Hematopoietic multipotent progenitor cell treated with erythropoietin and hydrocortisone succinate and interleukin-3 and kit ligand, for 6 days (in vitro differentiated cells): ENCODE measurements at places on chromosomes 1 and 21.

DNA sequence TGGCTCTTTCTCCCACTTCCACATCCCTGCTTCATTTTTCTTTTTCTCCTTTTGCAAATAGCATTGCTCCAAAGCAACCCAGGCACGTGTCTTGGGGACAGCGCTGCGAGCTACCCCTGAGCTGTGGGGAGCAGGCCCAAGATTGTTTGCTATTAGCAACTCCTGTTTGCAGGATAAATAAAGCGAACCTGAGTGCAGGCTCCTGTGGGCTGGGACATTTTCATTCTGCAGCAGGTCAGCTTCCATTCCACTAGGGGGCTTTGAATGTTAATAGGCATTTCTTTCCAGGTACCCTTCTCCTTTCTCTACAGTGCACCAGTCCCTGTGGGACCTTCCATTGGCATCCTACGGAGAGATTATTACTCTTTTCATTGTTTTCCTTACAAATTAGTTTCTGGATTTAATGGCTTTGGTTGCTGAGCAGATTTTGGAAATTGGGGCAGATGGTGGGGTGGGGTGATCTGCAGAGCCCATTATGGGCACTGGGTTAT, 54.0 kb downstream of the OLFML3 start:
- peak; percentile 70 for DNase-seq

DNA sequence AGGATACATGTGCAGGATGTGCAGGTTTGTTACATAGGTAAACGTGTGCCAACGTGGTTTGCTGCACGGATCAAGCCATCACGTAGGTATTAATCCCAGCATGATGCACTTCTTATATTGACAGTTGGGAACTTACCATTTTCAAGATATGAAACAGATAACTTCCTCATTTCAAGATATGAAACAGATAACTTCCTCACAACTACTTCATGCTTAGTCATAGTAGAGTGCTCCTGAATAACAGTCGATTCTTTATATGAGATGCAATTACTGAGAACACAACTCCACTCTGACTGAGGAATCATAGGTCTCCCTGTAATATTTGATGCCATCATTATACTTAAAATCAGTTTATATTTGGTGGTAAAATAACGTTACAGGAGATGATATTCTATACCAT, 1124.3 kb downstream of the AMY1C start:
- no peak for DNase-seq

DNA sequence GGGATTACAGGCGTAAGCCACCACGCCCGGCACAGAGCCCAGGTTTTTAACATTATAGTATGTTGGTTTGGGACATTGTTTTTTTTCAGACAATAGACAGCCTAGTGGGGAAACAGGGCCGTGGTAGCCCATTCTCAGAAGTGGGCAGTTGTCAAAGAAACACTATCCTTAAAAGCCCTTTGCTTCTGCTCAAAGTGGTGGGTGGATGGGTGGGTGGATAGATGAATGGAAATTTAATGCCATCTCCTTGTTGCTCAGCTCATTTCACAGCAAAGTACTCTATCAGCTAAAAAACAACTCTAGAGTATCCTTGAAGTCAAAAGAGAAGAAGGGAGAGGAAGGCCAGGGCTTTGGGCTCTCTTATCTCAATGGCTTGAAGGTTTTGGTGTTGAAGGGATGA, 137.8 kb downstream of the RRAGC start:
- no peak for DNase-seq

- DNase-seq, result no peak
Measured at GRCh38 chr1:6499296-6499695, 7.8 kb upstream of the PLEKHG5 start.

DNA sequence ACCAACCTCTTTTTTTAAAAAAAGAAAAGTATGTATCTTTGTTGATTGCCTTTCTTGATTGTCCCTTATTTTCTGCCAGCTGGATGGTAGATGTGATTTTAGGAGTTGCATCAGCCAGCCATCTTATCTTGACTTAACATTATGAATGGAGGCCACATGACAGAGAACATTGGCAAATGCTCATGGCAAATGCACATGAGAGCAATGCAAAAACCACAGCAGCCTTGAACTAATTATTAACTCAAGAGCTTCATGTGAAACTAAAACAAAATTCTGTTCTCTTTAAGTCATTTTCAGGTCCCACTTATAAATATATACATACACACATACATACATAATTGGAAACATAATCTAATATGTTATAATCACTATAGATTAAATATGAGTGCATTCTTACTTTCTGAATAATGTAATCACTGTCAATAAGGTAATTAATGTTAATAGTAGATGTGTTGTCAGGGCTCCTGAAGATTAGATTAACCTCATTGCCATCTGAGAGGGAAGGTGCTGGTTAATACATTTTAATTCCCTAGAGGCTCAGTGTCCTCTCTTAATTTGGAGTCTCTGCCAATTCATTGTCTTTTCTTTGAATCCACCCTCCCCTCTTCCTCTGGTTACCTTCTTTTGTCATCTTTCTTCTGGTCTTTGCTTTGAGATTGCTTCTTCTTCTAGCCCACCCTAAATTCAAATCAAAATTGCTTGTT, 962.2 kb downstream of the ADGRL2 start:
- DNase-seq, result no peak

GRCh38 chr1:217881607-217882332, 250.6 kb downstream of the SPATA17 start:
- DNase-seq, result no peak

DNA sequence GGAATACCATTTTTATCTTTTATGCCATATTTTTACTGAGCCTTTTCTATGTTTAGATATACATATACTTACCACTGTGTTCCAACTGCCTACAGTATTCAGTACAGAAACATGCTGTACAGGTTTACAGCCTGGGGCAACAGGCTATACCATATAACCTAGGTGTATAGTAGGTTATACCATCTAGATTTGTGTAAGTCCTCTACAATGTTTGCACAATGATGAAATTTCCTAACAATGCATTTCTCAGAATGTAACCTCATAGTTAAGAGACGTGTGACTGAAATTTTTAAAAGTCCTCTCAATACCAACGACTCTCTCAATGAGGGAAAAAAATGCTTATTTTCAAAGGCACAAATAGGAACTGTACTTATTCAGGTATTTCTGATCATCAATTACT, 21.7 kb downstream of the INTS7 start:
- peak; percentile 17 for DNase-seq

- DNase-seq, result no peak
Measured at GRCh38 chr1:53130878-53131589, 11.4 kb downstream of the SLC1A7 start.

- DNase-seq, result no peak
Measured at GRCh38 chr1:201597551-201598230, 58.8 kb downstream of the NAV1 start.

DNA sequence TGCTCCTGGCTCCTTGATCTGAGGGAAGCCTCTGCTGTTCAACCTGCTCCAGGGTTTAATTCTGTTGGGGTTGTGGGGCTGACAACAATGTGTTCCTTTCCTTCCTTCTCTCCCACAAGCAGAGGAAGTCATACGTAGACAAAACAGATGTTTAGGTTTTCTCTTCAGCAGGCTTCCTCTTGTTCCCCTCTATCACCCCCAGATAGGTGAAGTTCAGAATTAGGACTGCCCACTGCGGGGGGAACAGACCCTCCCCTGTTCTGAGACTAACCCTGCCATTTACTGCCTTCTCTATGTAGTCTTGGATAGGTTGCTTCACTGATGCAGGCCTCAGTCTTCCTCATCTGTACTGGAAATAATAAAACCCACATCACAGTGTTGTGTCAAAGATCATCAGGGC, 30.0 kb upstream of the NRDC start:
- no peak for DNase-seq

GRCh38 chr1:21238141-21238800, 52.0 kb downstream of the ECE1 start:
- DNase-seq, result no peak

GRCh38 chr1:241776911-241777310, 71.1 kb upstream of the EXO1 start:
- DNase-seq, result no peak

- no peak for DNase-seq
Measured at GRCh38 chr1:95196017-95196416, 38.0 kb upstream of the RWDD3 start.

- DNase-seq, result no peak
Measured at GRCh38 chr1:209062863-209063262, 520.7 kb upstream of the CAMK1G start.

- no peak for DNase-seq
Measured at GRCh38 chr21:32750405-32750804, 21.1 kb downstream of the PAXBP1 start.

DNA sequence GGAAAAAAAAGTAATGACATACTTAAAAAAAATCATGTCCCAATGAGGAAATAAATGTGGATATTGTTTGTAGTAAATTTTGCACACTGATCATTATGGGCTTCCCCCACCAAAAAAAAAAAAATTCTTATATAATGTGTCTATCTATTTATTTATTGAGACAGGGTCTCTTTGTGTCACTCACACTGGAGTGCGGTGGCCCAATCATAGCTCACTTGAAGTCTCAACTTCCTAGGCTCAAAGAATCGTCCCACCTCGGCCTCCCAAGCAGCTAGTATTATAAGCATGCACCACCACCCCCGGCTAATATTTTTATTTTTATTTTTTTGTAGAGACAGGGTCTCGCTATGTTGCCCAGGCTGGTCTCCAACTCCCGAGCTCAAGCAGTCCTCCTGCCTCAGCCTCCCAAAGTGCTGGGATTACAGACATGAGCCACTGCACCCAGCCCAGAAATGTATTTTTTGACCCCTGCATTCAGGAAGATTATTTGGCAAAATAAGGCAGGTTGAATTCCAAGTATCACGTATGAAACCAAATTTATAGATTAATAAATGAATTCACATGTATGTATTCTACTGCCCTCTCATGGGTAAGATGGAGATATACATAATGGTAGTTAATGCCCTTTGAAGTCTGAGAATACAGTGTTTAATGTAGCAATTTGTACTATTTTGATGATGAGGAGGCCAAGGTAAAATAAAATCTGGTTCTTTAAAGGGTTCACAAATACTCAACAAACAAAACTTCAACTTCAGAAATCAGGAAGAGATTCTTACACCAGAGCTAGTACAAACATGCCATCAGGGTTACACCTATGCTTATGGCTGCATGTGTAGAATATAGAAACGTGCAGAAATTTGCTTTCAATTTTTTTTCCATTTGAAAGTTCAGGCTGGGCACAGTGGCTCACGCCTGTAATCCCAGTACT, 1.4 kb upstream of the DENND2C start:
- DNase-seq, result peak; percentile 59

DNA sequence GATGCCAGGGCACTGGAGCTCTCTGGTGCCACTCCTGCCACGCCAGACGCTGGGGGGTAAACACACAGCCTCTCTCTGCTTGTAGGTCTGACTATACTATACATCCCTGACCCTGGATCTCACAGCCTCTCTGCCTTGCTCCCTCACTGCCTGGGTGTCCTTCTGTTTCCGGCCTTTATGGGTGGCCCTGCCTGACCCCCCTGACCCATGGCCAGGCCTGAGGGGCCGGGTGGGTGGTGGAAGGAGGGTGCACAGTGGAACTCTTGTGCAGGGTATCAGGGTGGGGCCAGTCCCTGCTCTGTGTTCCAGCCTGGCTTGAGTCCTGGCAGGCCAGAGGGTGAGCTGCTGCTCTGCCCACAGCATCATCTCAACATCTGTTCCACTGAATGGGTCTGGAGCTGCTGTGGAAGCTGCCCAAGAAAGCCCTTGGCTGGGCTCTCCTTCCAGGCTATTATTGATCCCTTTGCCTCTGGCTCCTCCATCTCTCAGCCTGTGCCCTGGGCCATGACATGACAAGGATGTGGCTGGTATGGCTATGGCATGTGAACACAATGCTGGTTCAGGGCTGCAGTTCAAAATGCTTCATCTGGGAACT, 17.2 kb upstream of the SYNC start:
- DNase-seq, result no peak

DNA sequence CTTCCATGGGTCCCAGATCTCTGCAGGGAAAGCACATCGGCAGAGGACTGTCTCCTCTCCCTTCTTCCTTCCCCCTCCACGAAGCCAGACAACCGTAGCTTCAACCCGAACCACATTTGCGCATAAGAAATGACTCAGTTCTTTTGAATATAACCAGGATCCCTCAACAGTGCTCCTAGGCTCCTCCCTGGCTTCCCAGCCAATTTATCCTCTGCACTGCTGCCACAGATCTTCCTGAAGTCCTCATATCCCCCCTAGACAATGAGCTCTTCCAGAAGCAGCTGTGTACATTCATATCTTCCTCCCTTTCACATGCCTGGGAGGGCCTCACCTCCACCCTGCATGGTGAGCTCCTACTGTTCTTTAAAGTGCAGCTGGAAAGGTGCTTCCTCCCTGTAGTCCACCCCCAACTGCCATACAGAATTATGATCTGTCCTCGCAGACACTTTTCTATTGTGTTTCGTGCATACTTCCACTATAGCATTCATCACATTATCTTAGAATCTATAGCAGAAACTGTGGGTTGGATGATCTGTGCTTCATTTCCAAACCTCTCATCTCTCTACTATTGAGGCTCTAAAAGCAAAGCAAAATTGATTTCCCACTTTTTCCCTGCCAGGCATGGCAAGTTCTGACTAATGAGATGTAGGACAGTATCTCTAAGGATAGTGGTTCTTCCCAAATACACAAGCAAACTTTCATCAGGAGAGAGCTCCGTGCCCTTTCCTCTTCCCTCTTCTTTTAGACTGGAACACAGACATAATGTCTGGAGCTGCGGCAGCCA, 179.3 kb upstream of the HMGB4 start:
- DNase-seq, result no peak

GRCh38 chr1:20224546-20224945, 38.2 kb upstream of the PLA2G2C start:
- DNase-seq, result no peak
